ENCODE measurements at places on chromosomes 7 and 10.

GRCh38 chr10:86963341-86963919 lies 4.9 kb upstream of the ADIRF start:
- DNase-seq: no peak

DNA sequence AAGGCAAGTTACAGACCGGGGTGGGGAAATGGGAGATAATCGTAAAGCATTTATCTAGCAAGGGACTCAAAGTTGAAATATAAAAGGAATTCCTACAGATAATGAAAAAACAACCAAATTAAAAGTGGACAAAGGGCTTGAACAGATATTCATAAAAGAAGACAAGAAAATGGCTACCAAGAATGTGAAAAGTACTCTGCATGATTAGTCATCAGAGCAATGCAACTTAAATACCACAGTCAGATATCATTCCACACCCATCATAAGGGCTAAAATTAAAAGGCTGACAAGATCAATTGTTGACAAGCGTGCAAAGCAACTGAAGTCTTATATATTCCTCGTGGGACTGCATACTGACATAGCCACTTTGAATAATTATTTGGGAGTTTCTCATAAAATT lies 124.6 kb upstream of the RSU1 start:
- DNase-seq: no peak

- no peak for DNase-seq
Observed at GRCh38 chr10:89100680-89101079, 106.4 kb downstream of the CH25H start.

- DNase-seq: no peak
Observed at GRCh38 chr10:86644794-86645445, 9.4 kb upstream of the OPN4 start.

DNA sequence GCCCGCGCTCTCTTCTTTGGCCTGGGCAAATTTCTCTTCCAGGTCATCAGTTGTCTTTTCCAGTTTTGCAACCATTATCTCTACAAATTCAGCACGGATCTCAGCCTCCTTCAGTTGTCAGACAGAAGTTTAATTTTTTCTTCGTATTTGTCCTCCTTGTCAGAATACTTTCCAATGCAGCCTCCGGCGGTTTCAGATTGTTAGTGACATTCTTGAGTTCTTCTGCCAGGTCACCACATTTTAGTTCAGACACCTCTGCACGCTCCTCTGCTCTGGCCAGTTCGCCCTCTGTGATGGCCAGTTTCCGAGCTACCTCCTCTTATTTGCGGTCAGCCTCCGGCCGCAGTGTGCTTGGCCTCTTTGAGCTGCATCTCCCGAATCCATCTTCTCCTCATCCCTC lies 32.8 kb upstream of the CPN1 start:
- no peak for DNase-seq

- DNase-seq: no peak
Observed at GRCh38 chr10:5356302-5356763, 8.4 kb upstream of the UCN3 start.

GRCh38 chr10:77138541-77138940 lies 499.1 kb downstream of the KCNMA1 start:
- no peak for DNase-seq

DNA sequence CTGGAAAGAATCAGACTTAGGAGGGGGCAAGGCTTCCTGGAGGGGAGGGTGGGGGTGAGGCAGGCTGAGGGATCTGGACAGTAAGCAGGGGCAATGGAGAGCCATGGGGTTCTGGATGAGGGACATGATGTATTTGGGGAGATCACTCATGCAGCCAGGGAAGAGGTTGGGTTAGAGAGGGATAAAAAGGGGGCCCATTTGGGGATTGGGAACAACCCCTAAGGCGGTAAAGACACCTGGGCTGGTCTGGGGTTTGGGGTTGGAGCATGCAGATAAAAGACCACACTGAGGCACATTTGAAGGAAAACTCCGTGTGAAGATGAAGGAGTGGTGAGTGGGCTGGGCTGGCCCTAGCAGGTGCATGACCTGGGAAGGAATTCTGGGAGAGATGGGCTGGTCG lies 30.8 kb downstream of the HIF1AN start:
- DNase-seq: no peak

DNA sequence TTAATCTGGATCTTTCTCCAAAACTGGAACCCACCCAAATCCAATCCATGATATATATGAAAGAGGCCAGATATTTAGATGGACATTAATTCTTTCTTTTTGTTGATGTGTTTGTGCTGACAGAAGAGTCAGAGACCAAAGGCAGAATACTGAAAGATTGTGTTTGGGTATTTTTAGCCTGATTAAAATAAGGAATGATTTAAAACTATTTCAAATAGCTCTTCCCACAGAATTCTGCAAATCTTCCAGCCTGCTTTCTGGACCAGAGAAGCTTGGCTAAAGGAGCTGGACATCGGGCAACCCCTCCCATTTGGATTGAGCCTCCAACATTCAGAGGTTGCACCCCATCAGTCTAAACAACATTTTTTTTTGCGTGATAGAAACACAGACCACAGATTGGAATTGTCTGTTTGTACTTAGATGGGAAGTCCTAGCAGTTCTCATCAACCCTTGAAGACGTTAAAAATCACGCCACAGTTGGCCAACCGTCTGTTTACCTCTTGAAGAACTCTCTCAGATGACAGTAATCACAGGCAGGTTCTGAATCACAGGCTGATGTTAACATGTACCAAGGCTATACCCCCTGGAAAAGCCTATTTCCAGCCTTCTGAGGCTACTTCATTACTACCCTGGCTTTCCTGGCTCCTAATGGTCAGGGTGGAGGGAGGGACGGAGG lies 155.2 kb upstream of the NRP1 start:
- no peak for DNase-seq
